ENCODE measurements at places on chromosomes 5 and 9.

- no peak for DNase-seq
These were observed 37.6 kb downstream of the ANKRD31 start for GRCh38 chr5:75199071-75199470.

DNA sequence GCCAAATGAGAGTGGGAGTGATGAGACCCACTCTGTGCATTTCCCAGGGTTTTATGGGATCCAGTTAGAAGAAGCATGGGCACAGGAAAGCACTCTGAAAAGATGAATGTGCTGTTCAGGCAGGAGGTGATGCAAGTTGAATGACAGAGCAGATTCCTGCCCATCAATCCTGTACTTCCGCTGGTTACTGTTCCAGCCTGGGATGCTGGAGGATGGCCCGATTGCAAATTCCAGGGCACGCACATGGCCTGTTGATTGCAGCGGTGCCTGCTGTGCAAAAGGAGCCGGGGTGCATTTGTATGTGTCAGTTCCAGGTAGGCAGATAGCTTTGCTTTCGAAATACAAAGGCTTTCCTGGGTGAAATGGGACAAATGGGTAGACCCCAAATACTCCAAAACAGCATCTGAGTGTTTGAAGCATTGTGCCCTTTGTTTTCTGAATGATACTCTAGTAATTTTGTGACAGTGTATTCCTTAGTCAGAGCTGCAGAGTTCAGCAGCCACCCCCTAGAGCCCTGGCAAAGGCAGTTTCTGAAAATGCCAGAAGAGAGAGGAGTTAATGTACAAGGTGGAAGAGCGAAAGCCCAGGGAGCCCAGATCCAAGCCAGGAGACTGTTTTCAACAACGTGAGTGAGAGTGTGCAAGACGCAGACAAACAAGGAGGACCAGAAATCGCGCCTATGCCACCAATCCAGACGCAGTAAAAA, 454.2 kb upstream of the CLINT1 start:
- no peak for DNase-seq

DNA sequence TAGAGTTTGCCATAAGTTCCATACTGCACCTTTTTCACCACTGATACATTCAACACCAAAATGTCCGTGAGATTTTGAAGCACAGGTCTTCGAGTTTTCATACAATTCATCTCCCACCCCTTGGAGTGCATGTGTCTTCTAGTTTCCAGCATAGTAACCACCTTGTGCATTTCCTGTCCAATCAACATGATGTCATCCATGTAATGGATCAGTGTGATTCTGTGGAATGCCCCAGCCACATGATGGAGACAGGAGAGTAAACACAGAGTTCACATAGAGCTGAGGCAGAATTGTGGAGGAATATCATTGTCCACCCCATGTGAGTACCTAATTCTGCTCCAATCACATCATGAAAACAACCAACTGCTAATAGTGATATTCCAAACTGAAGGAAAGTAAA, 441.5 kb upstream of the CDH6 start:
- no peak for DNase-seq

DNA sequence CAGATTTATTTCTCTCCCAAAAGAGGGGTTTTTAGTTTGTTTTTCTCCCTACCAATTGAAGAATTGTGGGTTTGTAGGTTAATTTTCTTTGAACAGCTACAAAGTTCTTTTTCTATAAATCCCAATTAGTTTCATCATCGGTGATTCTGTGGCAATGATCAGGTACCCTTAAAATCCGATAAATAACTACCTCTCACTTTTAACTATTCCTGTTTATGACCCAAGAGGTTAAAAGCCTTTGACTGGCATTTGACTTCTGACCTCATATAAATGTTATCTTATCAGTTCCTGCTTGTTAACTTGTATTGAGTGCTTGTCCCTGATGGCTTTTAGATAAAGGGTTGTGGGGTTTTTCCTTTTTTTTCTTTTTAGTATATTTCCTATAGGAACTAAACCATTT, 124.4 kb upstream of the TMEM161B start:
- no peak for DNase-seq

- no peak for DNase-seq
These were observed 97.2 kb downstream of the SPOCK1 start for GRCh38 chr5:137401946-137402345.

DNA sequence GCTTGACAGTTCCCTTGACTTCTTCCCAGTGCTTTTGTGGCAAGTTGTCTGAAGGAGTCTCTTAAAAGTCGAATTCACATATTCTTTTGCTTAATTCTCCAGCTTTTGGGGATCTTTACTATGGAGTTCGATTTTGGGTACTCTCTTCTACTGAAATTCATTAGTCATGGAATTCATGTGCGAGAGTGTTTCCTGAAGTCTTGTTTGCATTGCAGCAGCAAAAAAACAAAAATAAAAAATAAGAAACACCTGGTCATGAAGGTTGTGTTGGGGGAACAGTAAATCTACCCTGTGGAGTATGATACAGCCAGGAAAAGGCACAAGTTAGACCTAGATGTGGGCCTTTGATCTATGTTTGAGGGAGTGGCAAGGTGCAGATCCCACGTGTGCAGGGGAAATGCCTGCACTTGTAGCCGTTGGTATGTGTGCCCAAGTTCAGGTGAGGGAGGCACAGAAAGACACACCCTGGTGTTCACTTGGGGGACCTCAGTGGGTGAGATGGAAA, 55.2 kb downstream of the CFAP77 start:
- no peak for DNase-seq

DNA sequence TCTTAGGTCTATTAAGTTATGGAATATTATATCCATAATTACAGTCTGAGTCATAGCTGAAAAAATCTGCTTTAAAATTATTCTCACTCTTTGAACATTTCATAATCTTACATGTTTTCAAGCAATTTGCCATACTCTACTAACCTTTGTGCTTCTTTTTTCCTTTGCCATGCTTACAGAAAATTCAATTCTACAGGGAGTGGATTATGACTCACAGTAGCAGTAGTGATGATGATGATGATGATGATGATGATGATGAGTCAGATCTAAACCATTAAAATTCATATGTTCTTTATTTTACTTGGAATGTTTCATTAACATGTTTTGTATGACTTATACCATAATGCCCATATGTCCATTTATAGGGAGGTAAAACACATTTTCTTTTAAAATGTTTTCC, 207.1 kb downstream of the VPS13A start:
- no peak for DNase-seq

DNA sequence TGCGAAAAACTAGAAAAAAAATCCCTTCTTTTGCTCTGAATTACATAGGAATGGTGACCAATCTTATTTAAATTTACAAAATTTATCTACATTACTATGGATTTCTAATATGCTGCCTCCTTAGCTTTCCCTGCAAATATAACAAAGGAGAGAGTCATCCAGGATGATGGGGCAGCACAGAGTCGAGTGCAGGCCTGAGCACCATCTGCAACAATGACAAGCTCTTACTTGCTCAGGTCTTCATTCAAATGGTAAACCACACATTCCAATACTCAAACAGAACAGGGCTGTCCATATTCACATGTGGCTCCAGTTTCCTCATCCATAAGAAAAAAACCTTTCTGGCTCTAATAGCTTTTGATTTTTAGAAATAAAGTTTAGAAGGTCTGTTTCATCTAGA, 33.5 kb upstream of the ZNF354B start:
- DNase-seq: no peak

DNA sequence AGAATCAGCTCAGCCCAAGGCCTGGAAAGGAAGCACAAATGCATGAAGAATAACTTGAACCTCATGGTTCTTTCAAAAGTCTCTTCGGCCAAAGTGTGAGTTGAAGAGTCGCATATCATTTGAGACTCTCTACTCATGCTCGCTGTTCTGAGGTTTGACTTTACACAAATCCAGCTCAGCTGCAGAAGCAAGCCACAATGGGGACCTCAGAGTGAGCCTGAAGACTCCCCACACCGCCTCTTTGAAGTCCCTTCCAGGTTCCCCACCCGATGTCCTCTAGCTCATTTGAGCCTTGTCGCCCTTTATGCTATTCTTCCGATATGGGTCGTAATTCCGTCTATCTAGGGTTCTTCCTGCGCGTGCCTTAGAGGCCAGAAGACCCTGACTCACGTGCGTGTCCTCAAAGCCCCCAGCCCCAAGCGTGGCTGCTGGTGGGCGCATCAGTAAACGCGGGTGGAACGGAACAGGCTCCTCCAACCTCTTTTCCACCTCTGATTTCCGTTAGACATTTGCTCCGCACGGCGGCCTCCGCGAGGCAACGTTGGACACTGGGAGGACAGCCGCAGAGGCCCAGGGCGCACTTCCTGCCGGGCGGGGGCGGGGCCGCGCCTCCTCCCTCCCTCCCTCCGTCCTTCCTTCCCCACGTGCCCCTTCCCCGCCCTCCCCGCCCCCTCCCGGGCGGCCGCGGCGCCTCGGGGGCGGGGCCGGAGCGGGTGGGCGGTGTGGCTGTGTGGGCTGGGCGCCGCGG, at the start of gene SNX30:
SNX30 (plus strand) TSS at position 745 of the 748 bp plus-strand sequence. CDS start 242 bp downstream, outside the sequence.
- DNase-seq: peak; percentile 87

GRCh38 chr5:105475401-105475800, 1912.8 kb upstream of the NUDT12 start:
- no peak for DNase-seq

DNA sequence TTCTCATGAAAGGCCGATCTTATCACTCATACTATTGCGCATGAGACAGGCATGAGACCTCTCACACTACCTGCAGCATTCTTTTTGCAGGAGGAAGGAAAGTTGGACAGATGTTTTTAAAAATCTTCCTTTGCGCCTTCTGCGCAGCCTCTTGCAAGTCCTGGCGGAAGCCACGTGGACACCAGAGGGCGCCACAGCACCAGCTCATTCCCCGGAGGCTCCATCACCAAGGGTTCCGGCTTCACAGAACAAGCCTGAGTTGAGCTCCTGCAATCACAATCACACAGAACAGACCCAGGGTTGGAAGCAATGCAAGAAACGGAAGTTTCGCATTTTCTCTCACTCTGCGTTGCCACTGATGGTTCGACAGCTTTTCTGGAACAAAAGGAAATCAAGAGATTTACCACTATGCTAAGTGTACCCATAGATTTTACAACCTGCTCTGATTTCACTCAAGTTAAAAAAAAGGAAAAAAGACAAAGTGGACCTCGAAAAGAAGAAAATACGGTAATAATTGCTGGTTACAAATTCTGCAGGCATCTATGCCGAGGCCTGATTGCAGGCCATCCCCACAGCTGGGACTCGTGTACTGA, 304.7 kb upstream of the MSX2 start:
- peak; percentile 96 for DNase-seq

DNA sequence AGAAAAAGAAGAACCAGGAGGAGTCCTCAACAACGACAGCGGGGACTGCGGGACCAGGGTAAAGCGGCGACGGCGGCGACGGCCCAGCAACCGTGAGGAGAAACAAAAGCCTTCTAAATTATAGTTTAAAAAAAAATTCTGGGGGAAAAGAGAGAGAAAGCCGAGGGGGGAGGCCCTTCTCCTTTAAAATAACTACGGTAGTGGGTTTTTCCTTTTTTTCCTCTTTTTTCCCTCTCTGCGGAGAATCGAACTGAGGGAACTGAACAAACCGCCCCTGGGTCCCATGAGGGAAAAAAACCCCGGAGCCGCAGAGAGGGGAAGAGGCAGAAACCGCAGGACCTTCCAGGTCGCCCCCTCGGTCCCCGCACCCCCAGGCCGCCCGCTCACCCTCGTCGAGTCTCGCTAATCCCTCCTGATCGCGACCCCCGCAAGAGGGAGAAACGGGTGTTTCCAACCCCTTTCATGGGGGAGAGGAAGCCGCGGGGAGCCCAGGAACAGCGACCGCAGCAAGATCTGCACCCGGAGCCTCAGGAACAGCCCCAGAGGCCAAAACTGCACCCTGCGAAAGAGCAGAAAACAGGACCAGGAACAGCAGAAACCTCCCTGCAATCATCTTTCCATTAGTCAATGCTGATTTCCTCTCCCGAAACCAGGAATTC, 453 bp downstream of the CPEB4 start:
- no peak for DNase-seq

GRCh38 chr5:14174230-14174636, 31.1 kb downstream of the TRIO start:
- DNase-seq: no peak

DNA sequence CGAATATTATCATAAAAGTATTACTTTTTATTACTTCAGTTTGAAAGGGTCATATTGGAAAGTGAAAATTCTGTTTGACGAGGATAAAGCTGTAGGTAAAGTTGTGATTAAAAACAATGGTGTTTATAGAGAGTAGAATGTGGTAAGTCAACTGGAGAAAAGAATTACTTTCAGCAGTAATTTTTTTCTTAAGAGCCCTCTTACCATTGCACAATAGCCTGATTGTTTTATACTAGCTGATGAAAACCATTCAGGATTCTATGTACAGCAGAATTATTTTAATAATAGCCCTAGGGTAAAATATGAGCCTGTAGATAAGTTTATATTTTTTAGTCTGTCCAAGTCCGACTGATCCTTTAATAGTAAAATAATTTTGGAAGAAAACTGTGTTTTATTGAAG, 16.6 kb downstream of the CDC42SE2 start:
- no peak for DNase-seq

DNA sequence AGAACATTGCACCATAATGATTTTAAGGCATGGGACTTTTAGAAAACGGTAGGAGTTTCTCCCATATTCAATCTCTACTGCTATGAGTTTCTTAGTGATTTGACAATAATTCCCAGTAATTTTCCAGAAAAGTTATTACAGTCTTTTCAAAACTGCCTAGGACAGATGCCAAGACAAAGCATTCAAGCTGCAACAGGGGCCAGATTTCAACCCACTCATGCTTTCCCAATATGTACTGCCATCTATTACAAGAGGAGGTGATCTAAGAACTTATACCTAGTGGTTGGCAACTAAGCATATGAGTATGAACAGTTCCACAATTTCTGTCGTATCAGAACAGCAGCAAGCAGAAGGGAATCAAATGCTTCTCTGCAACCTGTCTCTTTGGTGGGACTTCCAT, 95.1 kb upstream of the TMED7 start:
- DNase-seq: no peak

DNA sequence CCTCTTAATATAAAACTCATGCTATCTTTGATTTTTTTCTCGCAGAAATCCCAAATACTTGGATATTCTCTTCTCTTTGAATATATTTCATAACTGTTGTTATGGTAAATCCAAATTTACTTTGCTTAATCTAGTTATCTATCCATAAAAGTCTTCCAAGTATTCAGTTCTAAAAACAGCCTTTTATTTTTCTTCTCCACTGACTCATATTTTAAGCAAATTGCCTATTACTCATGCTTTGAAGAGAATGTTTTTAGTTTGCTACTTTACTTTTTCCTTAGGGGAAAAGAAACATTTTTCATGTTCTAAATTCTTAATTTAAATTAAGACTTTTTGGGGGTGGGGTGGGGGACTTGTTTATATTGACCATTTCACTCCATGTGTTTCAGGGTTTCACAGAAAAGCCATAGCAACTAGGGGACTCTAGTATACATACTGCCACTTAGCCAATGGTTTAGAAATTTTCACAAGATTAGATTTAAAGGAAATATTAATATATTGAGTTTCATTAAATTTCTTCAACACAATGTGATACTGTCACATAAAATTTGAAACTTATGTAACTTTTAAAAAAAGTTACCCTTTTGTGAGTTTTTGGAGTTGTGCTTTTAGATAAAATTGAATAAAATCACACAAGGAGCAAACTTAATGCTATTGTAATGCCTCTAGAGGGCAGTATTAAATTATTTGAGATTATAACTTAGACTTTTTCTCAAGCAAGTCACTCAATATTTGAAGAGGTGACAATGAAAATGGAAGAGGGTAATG, 545.8 kb upstream of the ARRDC3 start:
- no peak for DNase-seq

GRCh38 chr9:132099741-132100407, 20.2 kb upstream of the MED27 start:
- no peak for DNase-seq

All from dorsolateral prefrontal cortex (tissue), 122 donors.